ENCODE measurements at places on chromosomes 1 and 21.
A peak's percentile ranks its signal among the peaks of the same experiment; 100 is the strongest.

GRCh38 chr1:212518188-212519054, 85.7 kb downstream of the NENF start:
- DNase-seq = peak; percentile 70

- no peak for DNase-seq
Observed at GRCh38 chr1:228097333-228098081, 5.6 kb downstream of the C1orf35 start.

DNA sequence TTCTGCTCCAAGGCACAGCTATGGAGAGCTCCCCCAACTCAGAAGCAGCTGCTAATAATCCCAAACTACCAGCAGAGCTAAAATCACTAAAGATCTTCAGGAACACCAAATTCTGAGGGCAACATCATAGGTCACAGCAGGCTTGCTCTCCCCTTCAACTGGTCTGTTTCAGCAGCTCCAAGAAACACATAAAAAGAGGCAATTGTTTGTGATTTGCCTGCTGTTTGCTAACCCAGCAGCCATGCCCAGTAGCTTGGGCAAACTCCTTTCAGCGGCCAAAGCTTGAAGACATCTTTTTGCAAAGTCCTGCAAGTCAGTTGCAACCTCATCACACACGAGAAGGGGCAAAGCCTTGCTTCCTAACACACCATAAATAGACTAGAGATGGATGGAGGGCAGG, 8.9 kb downstream of the ERI3 start:
- DNase-seq = no peak

GRCh38 chr1:38084700-38085099, 38.1 kb upstream of the POU3F1 start:
- DNase-seq = no peak

DNA sequence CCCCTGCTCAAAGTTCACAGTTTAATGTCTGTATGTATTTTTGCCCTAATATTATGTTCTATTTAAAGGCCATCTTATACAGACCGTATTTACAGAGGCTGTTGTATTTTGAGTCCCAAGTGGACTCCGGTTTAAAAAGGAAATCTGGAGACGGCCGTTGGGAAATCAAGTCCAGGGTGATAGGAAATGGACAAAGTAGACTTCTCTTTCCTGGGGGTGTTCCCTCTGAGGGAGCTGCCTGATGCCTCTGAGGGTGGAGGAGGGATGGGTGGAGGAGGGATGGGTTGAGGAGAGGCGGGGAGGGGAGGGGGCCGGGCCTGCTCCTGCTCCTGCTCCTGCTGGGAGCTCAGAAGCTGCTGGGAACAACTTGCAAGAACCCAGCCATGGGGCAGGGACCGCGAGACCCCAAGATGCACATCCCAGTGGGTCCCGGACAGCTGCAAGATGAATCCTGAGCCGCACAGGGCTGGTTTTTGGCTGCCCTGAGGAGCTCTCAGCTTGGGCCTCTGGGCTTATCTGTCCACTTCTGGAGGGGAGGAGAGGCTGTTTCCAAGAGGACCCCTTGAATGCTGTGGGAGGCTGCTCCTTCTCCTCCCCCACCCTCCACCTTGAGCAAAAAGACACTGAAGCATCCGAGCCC, 12.0 kb upstream of the ACTL8 start:
- no peak for DNase-seq

DNA sequence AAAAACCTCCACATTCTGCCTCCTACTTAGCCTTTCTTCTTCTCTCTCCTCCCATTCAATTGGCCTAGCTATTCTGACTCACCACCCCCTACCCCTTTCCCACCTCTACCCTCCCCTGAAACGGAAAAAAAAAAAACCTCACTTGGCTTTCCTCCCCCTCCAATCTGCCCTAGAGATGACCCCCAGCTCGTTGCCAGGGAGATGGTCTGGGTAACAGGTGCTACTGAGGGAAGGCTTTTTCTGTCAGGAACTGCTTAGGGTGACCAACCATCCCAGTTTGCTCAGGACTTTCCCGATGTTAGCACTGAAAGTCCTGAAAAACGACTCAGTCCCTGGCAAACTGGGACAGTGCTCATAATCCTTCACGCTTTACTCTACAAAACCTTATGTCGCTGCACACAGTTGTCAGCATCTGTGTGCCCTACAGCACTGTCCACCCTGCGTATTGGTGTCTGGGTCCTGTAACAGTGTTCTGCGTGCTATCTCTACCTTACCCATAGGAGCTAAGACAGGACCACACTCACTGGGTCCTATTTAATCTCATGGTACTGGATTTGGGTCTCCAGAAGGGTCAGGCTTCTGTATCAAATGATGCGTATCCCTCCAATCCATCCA, 7.7 kb upstream of the CADM3 start:
- no peak for DNase-seq

GRCh38 chr1:116697548-116698243, 30.2 kb upstream of the IGSF3 start:
- DNase-seq = peak; percentile 75

DNA sequence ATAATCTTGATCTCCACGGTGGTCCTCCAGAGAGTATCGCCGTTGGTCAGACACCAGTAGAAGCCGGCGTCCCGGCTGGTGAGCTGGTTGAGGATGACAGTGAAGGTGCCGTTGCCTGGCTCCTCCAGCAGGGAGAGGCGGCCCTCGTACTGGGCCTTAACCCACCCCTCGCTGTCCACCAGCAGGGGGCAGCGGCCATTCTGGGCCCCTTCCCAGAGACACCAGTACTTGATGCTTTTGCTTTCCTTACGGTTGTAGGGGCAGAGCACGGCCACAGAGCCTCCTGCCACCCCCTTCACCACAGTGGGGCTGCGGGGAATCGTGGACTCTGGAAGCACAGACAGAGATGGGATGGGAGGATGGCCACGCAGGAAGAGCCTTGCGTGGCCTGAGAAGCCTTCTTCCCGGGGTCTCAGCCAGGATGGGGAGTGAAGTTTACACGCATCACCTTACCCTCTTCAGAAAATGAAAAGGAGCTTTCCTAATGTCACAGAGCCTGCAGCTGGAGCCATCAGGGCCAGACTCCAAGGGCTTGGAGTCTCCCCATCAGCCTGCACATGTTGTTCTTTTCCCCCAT, 10.7 kb downstream of the PIGR start:
- peak; percentile 62 for DNase-seq

GRCh38 chr1:151860504-151861187, 7.1 kb upstream of the THEM5 start:
- no peak for DNase-seq

GRCh38 chr1:212213784-212214183, 71.4 kb upstream of the PPP2R5A start:
- no peak for DNase-seq

DNA sequence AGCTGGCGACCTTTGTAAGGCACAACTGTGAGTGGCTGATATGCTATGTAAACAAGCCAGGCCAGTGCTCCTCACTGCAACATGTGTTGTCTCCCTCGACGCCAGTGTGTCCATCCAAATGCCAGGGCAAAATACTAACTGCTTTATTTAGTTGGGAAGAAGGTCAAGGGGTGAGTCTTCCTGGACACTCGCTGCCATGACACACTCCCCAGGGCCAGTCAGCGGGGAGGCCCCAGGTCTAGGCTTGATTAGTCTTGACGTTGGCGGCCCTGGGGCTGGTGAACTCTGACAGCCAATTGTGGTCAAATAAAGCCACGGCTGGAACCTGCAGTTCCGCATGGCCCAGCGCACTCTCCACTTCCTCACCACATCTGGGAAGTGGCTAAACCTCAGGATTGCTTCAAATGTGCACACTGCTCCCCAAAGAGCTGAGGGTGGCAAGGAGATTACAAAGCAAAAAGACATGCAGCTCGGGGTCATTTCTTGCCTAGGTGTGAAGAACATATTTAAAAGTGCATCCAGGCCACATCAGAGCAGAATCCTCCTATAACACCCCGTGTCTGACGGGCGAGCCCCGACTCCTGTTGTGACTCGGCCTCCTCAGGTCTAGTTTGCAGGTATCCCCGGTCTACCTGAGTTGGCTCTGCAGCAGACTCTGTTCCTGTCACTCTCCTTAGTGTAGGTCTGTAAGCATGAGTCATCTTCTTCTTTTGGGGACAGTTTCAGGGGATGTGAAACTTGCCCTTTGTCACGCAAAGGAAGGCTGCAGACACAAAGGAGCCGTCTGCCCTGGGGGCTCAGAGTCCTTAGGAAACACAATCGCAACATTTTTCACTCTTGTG, 183.5 kb downstream of the RUNX1 start:
- DNase-seq = peak; percentile 79

GRCh38 chr1:14010476-14010875, 310.5 kb downstream of the PRDM2 start:
- no peak for DNase-seq

DNA sequence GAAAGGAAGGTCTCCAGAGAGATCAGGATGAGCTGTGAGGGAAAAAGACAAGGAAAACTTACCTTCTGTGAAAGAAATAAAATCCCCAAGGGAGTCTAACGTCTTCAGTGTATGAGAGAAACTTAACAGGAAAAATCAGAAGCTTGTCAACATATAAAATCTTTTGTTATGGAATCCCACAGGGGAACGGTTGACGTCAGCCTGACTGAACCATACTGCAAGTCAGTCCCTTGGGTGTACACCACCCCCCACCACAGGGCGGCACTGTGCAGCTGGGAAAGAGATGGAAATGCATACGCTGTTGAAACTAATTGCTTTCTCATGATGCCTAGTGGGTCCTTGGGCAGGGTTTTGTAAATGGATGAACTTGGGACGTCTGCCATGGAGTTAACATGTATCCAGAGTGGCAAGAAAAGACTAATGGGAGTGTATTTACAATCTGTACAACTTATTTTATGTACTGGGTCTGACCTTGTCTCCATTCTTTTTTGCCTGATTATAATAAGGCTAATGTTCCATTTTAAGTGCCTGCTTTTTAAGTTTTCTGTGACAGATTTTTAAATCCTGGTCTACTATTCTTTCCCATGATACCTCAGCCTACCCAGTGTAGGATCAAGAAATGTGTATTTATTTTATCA, 22.7 kb downstream of the UTP25 start:
- DNase-seq = peak; percentile 80

DNA sequence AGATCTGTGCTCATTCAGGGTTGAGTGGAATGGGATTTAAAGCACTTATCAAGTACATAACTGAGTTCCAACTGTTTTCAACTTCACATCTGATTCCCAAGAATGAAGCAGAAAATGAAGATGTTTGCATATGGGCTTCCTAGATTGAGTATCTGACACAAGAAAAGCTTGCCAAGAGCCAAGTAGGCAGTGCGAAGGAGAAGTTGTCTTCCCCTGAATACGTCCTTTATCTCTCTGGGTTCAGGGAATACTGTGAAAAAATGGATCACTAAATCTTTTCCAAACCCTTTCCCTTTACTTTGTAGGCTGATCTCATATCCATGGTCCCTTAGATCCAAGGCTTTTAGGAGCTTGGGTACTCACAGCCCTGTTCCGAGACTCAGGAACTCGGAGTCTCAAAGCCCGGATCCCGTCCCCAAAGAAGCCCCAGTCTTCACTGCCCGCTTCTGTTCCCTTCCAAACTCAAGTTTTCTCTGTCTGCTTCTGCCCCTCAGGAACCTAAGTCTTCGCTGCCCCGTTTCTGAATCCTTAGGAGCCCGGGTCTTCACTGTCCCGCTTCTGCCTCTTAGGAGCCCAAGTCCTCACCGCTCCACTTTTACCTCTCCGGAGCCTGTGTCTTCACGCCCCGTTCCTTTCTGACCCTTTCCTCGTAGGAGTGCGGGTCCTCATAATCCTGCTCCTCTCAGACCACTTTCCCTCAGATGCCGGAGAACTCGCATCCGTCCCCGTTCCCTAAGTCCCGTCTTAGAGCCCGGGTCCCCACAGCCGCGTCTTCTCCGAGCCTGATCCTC, 616 bp downstream of the TAF12 start:
- no peak for DNase-seq

- DNase-seq = no peak
Observed at GRCh38 chr1:230176871-230177411, 109.9 kb downstream of the GALNT2 start.

DNA sequence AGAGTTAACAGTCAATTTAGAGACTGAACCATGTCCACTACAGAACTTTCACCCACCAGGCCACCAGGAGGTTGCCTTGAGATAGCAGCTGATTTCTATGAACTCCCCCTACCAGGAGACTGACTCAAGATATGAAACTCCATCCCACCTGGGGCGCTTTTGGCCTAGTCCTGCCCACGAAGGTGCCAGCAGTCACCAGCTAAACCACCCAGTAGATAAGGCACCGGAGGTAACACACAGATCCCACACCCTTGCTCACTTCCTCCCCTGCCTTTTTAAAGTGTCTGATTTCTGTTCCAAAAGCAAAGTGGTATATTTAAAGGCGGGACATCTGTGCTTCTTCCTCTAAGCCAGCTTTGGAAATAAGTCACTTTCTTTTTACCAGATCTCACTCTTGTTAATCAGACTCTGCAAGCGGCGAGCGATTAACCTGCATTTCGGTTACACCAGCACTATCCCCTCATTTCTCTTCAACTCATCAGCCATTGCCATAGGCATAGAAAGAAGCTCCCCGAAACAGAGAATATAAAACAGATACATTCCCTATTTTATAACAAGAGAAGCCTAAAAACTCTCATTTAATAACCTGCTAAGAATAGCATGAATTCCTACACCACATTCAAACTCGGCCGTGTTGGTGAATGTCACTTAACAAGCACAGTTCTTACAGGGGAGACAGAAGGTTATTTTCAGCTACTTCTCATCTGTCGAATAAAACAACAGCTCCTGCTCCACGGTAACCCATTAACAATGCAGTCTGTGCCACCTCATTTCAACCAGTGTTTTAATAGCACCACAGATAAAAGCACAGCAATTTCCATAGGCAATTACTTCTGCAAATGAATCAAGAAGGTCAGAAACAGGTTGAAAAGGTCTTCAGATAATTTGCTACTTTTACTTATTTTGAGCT, 318.1 kb downstream of the KCNH1 start:
- DNase-seq = no peak

DNA sequence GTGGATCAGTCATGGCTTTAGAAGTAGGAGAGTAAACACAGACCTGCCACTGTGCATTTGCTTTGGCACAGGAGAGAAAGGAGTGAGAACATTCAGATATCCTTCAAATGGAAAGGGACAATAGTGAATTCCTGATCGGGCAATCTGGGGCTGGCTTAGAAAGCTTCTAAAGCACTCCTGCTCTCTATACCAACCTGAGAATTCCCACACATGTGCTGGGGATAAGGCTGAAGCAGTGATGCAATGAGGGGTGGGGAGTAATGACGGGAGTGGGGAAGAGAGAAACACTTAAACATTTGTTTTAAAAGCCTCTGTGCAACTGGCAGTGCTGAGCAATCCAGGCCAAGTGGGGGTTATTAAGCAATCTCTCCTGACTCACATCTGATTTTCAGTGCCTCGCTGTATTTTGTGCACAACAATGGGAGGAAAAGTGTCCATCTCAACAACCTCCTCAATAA, 108.8 kb downstream of the KIAA0319L start:
- DNase-seq = peak; percentile 96

GRCh38 chr1:40300249-40300567, 16.9 kb downstream of the COL9A2 start:
- DNase-seq = no peak

- no peak for DNase-seq
Observed at GRCh38 chr1:55512466-55512865, 297.3 kb upstream of the USP24 start.

- DNase-seq = no peak
Observed at GRCh38 chr1:202752774-202753173, 42.5 kb upstream of the SYT2 start.
